ENCODE measurements at places on chromosomes 2 and 18. TPM values are rescaled to one million over a fixed set of nuclear protein-coding genes. Genes with fewer than 3 reads are reported as not detected.

GRCh38 chr18:9987931-9988330 lies 74.1 kb downstream of the VAPA start:
- peaks cover 13% of the 10 kb centered on the region for H3K4me1 ChIP-seq
- no peaks in the 10 kb centered on the region for H3K36me3 ChIP-seq
- DNase-seq = peak; percentile 35
- H3K4me3 ChIP-seq = no peak overlapping the region

The FAM161A gene
- total RNA-seq = 2.2 TPM

The C2orf78 gene
- not detected for total RNA-seq

The TPRKB gene
- 74.7 TPM for total RNA-seq

The RGPD3 gene
- 3.9 TPM for total RNA-seq

Measured in thymus (tissue), 14 donors.